Activated T-helper 1 cell treated with Interleukin-2 at 50 U/mL for 16 hours (primary cell): ENCODE measurements at places on chromosomes 2 and 18.

DNA sequence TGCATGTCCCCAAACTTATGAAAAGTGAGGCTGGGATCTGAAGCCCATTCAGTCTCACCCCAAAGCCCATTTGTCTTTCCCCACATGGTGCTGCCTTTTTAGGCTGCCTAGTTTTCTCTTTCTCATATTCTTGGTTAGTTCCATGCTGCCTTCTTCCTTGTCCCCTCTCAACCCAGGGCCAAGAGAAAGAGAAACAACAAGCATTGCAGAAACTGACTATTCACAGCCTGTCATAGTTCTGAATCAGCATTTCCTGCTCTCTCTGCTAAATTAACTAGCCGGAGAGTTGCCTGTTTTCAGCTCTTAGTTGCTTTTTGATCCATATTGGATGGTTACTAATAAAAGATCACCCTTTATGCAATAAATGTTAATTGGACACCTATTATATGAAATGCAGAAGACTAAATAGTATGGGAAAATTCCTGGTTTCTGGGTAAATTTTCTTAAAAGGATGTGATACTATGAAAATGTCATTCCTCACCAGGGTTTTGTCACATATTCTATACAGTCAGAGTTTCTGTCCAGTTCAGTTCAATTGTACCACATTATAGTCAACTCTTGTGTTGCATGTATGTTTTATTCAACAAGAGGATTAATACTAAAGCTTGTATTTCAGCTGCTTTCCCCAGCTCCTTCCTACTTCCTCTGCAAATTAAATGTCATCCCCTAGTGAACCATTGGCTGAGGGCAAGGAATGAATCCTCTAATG lies 246.5 kb downstream of the GALR1 start:
- no peak for DNase-seq

DNA sequence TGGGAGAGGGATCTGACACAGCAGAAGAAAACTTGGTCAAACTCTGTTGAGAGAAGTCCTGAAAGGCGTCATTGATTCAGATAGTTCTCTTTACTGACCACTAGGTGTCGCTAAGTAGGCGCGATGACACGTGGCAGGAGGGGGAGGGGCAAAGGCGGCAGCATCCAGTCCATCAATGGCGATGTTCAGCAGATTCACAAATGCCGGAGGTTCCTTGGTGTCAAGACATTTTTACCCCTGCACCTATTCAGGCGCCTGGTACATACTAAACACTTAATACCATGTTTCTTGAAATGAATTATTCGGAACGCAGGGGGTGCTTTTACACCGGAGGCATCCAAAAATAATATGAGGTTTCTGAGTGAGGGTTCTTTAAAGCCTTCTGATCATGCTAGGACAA lies 3.0 kb upstream of the PLEK start:
- peak; percentile 58 for DNase-seq

- DNase-seq, result no peak
These were observed 947 bp downstream of the ZEB2 start for GRCh38 chr2:144518748-144519596.

DNA sequence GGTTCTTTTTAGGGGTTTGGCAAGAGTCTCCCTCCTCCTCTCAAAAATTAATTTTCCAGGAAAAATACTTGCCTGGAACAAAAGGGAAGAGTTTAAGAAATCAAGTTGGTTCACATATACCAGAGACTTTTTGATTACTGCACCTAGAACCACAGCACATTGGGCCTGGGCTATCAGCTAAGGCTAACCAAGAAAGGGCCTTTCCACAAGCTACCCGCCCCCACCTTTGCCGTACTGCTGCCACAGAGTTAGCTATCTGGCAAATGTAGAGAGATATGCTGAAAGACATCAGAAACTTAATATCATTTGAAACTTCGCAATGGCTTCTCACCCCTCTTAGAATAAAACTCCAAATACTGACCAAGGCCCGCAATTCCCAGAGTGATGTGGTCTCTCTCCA lies 76.9 kb downstream of the AAK1 start:
- no peak for DNase-seq

- DNase-seq, result no peak
These were observed 447.6 kb upstream of the CHST9 start for GRCh38 chr18:27632706-27633105.

DNA sequence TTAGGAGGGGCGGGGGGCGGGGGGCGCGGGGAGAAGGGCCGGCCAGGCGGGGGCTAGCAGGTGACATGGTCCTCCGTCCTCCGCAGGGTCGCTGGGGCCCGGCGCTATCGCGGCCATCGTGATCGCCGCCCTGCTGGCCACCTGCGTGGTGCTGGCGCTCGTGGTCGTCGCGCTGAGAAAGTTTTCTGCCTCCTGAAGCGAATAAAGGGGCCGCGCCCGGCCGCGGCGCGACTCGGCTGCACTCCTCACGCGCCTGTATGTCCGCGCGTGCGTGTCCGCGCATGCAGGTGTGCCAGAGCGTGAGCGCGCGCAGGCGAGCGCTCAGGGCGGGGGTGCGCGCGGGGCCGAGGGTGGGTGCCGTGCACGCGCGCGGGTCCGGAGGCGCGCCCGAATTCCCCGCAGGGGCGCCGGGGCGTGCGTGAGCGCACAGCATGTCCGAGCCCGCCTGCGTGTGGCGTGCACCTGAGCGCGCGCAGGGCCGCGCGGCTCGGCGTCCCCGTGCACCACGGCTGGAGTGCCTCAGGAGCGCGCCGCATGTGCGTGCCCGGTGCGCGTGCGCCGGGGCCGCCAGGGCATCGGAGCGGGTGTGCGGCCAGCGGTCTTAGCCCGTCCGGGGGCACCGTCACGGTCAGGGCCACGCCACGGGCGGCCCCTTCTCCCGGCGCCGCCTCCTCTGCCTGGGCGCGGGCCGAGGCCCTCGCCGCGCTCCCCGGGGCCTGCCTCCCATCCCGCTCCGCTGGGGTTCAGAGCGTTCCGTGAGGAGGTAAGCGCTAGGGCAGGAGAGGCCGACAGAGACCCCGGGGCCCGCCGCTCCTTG lies 6.3 kb downstream of the SNORC start:
- peak; percentile 13 for DNase-seq

GRCh38 chr2:160751021-160751420 lies 257.4 kb upstream of the RBMS1 start:
- no peak for DNase-seq

GRCh38 chr2:167401309-167401708 lies 513.0 kb downstream of the XIRP2 start:
- no peak for DNase-seq

- DNase-seq, result no peak
These were observed 8.6 kb upstream of the RNF152 start for GRCh38 chr18:61901323-61901986.
